Globus pallidus (tissue), 1 donor: ENCODE measurements at places on chromosomes 2 and 18.

GRCh38 chr2:112004253-112004645 is 50.8 kb upstream of the TMEM87B start:
- peak; percentile 74 for DNase-seq

DNA sequence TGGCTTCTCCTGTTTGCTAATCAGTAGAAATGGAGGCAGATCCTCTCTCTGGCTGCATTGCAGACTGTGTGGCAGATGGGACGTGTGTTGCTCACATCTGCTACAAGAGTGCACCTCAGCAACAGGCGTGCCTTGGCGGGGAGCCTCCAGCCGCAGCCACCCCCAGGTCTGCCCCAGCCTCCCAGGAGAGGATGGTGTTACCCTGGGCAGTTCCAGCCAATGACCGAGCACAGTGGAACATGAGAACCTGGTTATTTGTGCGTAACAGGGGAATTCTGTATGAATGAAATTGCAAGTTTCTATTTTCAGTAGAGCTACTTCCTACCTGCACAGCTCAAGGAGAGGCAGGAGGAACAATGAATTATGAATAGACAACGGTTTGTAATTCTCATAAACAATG is 130.6 kb upstream of the CBLN2 start:
- DNase-seq: no peak

DNA sequence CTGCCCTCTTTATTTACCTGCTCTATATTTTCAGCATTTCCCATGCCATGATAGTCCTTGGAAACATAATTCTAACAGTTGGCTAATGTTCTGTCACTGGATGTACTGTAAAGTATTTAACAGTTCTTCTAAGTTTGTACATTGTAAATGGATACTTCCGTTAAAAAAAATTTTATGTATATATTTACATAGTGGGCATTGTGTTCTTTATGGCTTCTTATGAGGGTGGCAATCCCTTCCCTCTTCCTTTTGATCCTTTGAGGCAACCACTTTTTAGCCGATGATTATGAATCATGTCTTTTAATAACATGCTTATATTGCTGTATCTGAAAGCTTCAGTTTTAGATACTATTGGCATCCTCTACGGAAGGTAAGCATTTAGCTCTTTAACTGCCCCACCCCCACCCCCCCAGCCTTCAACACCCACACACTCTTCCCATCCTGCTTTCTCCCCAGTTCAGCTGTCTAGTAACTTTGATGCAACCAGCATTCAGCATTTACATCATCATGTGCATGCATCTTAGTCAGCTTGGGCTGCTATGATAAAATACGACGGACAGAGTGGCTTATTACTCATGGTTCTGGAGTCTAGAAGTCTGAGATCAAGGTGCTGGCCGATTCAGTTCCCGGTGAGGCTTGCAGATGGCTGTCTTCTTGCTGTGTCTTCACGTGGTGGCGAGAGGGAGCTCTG is 21.0 kb upstream of the EDAR start:
- no peak for DNase-seq

DNA sequence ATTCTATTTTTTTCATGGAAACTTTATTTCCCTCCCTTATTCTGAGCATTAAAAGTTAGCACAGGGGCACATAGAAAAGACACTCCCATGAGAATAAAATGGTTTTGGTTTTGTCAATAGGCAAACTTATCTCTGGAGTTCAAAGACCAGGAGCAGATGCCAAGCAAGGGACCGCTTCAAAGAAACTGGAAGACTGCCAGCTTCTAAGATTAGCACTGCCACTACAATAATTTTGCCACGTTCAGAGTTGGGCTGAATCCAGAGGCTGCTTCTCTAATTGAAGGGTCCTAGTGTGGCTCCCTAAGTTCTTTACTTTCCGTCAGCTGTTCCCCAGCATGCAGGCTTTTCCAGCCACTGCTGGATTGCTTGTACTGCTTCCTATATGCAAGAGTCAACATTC is 681.0 kb upstream of the GCFC2 start:
- DNase-seq: no peak

GRCh38 chr2:88738271-88738670 is 46.8 kb downstream of the RPIA start:
- DNase-seq: no peak

DNA sequence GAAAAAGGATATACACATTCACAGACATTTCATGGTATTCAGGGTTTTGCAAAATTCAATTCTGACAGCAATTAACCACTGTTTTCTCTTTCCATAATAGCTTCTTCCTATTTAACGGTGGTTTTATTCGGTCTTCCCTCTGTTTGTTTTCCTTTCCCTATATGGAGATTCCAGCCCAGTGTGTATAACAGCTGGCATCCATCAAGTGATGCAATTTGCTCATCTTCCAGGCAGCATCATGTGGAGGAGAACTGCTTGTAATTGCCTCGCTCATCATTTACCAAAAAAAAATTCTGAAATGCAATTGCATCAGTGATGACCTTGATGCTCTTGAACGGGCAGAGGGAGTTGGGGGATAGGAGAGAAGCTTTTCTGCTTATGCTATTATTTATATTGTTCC is 165.9 kb upstream of the PGAP1 start:
- no peak for DNase-seq

GRCh38 chr2:119323459-119323858 is 43.2 kb downstream of the C2orf76 start:
- no peak for DNase-seq

DNA sequence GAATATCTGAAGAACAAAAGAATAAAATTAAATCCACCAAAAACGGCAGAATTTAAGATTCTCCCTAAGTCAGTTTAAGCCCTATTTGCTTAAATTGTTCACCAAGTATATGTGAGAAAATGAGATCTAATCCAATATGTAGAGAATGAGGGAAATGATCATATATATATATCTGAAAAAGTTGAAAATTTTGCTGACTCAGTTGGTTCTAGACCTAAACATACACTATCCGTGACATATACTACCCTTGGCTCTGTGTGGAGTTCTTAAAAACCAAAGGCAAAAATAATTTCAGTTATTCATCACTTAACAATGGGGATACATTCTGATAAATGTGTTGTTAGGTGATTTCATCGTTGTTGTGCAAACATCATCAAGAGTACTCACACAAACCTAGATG is 7.3 kb downstream of the SS18 start:
- no peak for DNase-seq

GRCh38 chr2:106085181-106085940 is 108.7 kb downstream of the UXS1 start:
- DNase-seq: no peak

DNA sequence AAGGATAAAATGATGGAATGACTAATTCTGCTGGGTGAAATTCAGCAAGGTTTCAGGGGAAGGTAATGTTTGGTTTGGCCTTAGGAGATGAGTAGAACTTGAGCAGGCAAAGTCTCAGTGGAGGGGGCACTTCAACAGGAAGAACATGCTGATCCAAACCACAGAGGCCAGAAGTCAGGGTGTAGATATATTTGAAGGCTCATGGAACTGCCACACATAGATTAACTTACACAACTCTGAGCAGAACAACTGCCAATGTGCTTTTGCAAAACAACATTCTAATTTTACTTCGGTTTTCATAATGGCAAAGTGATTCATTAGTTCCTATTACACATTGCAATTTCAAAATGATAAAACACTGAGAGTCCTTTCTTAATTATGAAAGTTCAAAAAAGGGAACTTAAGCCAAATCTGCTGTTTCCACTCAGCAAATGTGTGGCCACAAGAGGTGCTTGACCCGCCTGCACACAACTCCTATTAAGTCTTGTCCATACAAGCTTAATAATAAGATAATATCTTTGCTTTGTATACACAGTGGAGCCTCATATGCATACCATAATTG is 284.8 kb downstream of the MREG start:
- DNase-seq: no peak

GRCh38 chr2:175461839-175462238 is 280.3 kb upstream of the ATP5MC3 start:
- no peak for DNase-seq

GRCh38 chr2:46363535-46364170 is 66.4 kb downstream of the EPAS1 start:
- DNase-seq: no peak

DNA sequence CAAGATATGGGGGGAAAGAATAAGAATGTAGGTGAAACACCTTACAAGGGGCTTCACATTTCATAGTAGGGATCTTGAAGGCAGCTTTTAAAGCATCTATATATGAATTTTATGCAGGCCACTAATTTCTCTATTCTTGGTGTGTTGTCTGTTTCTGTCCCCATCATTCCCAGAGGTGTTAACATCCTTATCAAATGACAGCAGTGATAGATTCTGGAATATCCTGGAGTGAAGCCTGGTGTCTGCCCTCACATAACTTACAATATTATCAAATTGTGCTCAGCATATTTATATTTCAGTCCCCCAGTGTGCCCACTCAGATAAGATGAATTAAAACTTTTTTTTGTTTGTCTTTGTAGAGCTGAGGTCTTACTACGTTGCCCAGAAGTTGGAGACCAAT is 486.2 kb downstream of the EPHA4 start:
- DNase-seq: no peak

- no peak for DNase-seq
Observed at GRCh38 chr2:160326786-160327185, 126.7 kb upstream of the ITGB6 start.

- no peak for DNase-seq
Observed at GRCh38 chr2:118029025-118029424, 15.2 kb upstream of the CCDC93 start.
